Naive B cell (primary cell): ENCODE measurements at places on chromosomes 4 and X.

DNA sequence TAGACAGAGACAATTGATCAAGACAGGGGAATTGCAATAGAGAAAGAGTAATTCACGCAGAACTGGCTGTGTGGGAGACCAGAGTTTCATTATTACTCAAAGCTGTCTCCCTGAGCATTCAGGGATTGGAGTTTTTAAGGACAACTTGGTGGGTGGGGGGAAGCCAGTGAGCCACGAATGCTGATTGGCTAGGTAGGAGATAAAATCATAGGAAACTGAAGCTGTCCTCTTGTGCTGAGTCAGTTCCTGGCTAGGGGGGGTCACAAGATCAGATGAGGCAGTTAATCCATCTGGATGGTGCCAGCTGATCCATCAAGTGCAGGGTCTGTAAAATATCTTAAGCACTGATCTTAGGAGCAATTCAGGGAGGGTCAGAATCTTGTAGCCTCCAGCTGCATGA, 358.6 kb downstream of the GPM6A start:
- no peak for DNase-seq
- H3K36me3 ChIP-seq = no peaks in the 10 kb centered on the region
- H3K27ac ChIP-seq = no peak overlapping the region

- H3K27ac ChIP-seq = peak overlapping the region; percentile 93
- H3K4me3 ChIP-seq = no peak overlapping the region
- peaks cover 35% of the 10 kb centered on the region for H3K4me1 ChIP-seq
Observed at GRCh38 chr4:85776096-85776495, 301.1 kb downstream of the ARHGAP24 start.

GRCh38 chr4:102143433-102143832, 201.8 kb downstream of the SLC39A8 start:
- no peaks in the 10 kb centered on the region for H3K36me3 ChIP-seq
- no peak for DNase-seq

DNA sequence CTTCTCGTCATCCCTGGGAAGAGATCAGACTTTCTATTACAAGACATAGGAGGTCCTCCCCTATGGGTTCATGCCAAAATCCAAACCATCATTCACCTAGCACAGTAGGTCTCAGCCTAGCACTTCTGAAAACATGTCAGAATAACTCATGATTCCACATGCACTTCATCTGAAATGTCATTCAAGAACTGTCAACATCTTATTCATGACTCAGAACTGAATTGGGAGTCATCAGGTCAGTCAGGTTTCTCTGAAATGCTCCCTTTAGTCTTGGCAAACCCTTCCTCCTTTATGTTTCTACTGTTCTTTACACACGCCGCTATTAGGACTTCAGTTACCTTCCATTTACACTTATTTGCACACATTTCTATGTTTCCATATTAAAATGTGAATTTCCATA, 67.2 kb downstream of the ANTXR2 start:
- H3K27me3 ChIP-seq = no peaks in the 10 kb centered on the region
- peak overlapping the region; percentile 72 for H3K27ac ChIP-seq
- H3K36me3 ChIP-seq = peaks cover 41% of the 10 kb centered on the region
- H3K4me1 ChIP-seq = peaks cover 4% of the 10 kb centered on the region

DNA sequence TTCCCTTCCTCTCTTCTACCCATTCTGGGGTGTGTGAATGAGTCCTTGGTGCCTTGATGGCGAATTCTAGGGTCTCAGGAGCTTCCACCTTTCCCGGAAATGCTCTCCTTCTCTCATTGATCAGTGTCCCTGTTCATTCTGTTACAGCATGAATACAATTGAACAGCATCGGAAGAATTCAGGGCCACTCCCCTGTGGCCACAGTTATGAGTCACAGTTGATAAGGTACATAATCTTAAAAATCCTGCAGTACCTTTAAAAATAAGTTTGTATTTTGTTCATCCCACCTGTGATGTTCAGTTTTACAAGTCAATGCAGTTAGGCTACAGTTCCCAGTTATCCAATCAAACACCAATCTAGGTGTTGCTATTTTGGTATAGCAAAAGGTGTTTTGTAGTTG, 47.3 kb upstream of the FAM9A start:
- no peak overlapping the region for H3K4me3 ChIP-seq
- DNase-seq = no peak
- no peaks in the 10 kb centered on the region for H3K36me3 ChIP-seq
- H3K4me1 ChIP-seq = no peaks in the 10 kb centered on the region
- peaks cover 20% of the 10 kb centered on the region for H3K27me3 ChIP-seq

GRCh38 chrX:39550795-39551361, 546.9 kb downstream of the BCOR start:
- H3K36me3 ChIP-seq = no peaks in the 10 kb centered on the region
- no peak overlapping the region for H3K27ac ChIP-seq
- H3K4me1 ChIP-seq = no peaks in the 10 kb centered on the region
- H3K4me3 ChIP-seq = no peak overlapping the region

- H3K36me3 ChIP-seq = no peaks in the 10 kb centered on the region
- H3K27me3 ChIP-seq = no peaks in the 10 kb centered on the region
- no peak for DNase-seq
- H3K27ac ChIP-seq = no peak overlapping the region
Observed at GRCh38 chr4:71380788-71381187, 42.0 kb downstream of the SLC4A4 start.

GRCh38 chr4:148539387-148539786, 97.2 kb upstream of the NR3C2 start:
- no peak for DNase-seq
- no peaks in the 10 kb centered on the region for H3K27me3 ChIP-seq
- no peak overlapping the region for H3K27ac ChIP-seq
- H3K4me1 ChIP-seq = no peaks in the 10 kb centered on the region
- peaks cover 9% of the 10 kb centered on the region for H3K36me3 ChIP-seq

DNA sequence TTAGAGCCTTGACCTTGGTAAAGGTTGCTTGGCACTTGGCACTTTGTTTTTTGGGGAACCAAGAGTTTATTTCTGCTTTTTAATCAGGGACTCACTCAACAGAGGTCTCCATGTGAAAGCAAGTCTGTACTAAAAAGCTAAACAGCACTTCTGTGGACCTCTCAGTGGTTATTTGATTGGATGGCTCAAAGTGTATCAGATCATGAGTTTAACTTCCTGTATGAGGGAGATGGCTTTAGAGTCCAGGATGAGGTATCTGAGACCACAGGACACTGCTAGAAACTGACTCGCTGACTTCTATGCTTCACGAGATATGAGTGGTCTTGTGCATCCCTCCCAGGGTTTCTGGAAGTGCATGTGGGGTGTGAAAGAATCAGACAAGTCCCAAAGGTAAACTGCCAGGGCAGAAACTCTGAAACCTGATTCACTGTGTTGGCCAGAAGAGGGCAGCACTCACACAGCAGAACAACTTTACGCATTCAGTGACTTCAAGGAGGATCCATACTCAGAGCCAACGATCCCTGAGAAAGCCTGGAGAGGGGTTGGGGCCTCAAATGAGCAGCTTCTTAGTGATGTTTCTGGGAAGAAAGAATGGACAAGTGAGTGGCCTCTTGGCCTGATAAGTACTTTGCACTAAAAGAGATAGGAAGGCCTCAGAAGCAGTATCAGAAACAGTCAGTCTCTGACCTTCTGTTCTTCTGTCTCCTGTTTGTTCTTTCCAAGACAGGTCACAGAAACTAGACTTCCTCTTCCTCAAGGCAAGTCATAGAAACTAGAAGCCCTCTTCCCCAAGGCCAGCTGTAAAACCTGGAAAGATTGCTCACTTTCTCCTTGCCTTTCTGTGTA, 220.3 kb upstream of the CXCL13 start:
- H3K4me1 ChIP-seq = peaks cover 3% of the 10 kb centered on the region
- no peaks in the 10 kb centered on the region for H3K27me3 ChIP-seq
- peak; percentile 25 for DNase-seq
- H3K36me3 ChIP-seq = no peaks in the 10 kb centered on the region

DNA sequence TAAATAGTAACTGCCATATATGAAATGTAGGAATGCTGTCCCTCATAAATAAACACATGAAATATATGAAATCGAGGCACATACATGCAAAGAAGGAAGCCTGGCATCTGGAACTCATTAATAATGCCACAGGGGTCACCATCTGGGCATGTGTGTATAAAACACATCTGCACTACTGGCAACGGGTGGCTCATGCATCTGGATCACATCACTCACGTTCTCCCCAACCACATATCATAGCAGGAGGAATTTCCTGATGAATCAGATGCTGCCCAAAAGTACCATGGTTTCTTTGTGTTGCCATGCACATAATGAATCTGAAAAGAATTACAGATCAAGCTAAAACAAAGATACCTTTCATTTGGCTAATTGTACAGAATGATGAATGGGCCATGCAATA, 28.6 kb downstream of the RNF175 start:
- no peaks in the 10 kb centered on the region for H3K27me3 ChIP-seq
- no peak overlapping the region for H3K4me3 ChIP-seq
- no peak overlapping the region for H3K27ac ChIP-seq
- DNase-seq = no peak
- H3K36me3 ChIP-seq = no peaks in the 10 kb centered on the region

- no peak overlapping the region for H3K4me3 ChIP-seq
- H3K36me3 ChIP-seq = peaks cover 5% of the 10 kb centered on the region
- no peak overlapping the region for H3K27ac ChIP-seq
- no peaks in the 10 kb centered on the region for H3K27me3 ChIP-seq
Observed at GRCh38 chrX:130896026-130896425, 7.0 kb downstream of the ENOX2 start.

DNA sequence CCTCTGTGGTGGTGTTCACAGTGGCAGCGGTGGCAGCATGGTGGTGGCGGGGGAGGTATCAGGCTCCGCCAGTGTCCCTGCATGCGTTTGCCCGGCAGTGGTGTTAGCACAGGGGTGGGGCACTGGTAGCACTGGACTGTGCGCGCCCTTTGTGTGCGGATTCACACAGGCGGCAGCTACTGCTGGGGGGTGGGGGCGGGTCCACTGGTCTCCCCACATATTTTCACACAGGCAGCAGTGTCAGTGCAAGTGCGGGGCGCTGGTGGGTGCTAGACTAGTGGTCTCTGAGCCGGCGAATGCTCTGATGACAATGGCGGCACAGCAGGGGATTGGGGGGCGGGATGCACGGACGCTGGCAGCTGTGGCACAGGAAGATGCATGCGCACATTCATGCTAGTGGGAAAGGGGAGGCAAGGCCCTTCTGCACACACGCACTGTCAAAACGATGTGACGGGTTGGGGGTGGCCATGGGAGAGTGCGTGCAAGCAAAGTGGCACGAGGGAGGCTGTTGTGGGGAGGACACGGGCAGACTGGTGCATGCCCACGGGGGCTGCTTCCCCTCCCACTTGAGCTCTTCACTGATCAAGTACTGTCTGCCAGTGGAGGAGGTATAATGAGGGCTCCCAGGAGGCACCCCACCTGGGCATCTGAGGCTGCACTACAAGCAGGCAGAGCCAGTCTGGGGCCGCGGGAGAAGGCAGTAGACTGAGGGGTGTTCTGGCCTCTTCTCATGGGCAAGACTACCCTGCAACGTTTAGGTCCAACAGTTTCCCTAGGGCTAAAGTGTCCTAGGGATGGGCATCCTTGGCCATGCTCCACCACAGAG, 53.0 kb downstream of the POF1B start:
- H3K27me3 ChIP-seq = no peaks in the 10 kb centered on the region
- H3K4me1 ChIP-seq = no peaks in the 10 kb centered on the region
- no peak overlapping the region for H3K4me3 ChIP-seq
- no peak for DNase-seq
- no peaks in the 10 kb centered on the region for H3K36me3 ChIP-seq
- H3K27ac ChIP-seq = no peak overlapping the region

- H3K4me3 ChIP-seq = no peak overlapping the region
- peaks cover 6% of the 10 kb centered on the region for H3K36me3 ChIP-seq
- H3K27ac ChIP-seq = peak overlapping the region; percentile 75
- H3K4me1 ChIP-seq = peaks cover 17% of the 10 kb centered on the region
Observed at GRCh38 chr4:38728631-38729141, 54.1 kb downstream of the TLR10 start.

GRCh38 chr4:53782458-53782845, 191.2 kb upstream of the LNX1 start:
- H3K4me1 ChIP-seq = no peaks in the 10 kb centered on the region
- H3K27ac ChIP-seq = no peak overlapping the region
- peaks cover 15% of the 10 kb centered on the region for H3K27me3 ChIP-seq
- no peak overlapping the region for H3K4me3 ChIP-seq
- no peaks in the 10 kb centered on the region for H3K36me3 ChIP-seq

GRCh38 chrX:6325437-6325836, 96.8 kb upstream of the NLGN4X start:
- H3K4me1 ChIP-seq = no peaks in the 10 kb centered on the region
- H3K4me3 ChIP-seq = no peak overlapping the region
- H3K27me3 ChIP-seq = no peaks in the 10 kb centered on the region
- no peaks in the 10 kb centered on the region for H3K36me3 ChIP-seq

DNA sequence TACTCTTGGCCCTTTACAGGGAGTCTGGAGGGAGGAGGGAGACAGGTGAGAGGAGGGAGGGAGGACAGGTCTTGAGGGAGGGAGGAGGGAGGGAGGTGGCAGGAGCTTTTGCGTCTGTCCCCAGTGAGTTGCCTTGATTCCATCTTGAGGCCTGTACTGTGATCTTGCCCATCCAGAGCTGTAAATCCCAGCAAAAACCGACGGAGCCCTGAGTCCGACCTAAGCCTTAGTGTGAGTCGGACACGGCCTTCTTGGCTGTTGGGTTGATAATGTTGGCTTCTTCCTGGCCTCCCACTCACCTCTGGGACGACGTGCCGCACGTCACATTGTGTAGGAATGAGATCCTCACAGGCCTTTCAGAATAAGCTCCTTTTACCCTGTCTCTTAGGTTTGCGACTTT, 72.5 kb downstream of the RGS12 start:
- DNase-seq = no peak
- H3K4me1 ChIP-seq = peaks cover 20% of the 10 kb centered on the region
- H3K27me3 ChIP-seq = peaks cover 43% of the 10 kb centered on the region
- H3K27ac ChIP-seq = no peak overlapping the region

DNA sequence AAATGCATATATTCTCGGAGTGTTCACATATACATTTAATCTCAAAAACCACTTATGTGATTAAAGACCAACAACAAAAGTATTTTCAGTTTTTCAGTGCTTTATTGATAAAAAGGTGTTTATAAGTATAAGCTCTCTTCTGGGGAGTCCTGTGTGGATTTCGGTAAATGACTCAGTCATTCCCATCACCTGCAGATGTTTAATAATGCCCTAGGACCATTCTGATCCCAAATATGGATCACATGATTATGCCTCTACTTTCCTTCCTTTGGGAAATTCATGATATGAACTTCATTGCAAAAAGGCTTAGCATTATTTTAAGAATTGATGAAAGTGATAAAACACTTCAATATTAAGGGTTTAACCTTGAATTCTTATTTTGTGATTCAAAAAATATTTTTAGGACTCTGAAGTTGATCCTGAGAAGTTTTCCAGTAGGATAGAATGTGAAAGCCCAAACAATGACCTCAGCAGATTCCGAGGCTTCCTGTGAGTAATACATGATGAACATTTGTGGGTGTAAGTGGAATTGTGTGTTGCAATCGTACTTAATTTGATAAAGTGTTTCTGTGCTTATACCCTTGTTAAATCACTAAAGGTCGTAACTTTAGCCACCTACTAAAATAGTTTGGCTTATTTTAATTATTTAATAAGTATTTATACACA, 40.2 kb downstream of the ATP10D start:
- no peak overlapping the region for H3K4me3 ChIP-seq
- DNase-seq = no peak
- peaks cover 37% of the 10 kb centered on the region for H3K4me1 ChIP-seq
- H3K27me3 ChIP-seq = no peaks in the 10 kb centered on the region
- peaks cover 50% of the 10 kb centered on the region for H3K36me3 ChIP-seq

- H3K4me1 ChIP-seq = no peaks in the 10 kb centered on the region
- no peak overlapping the region for H3K27ac ChIP-seq
- peaks cover 43% of the 10 kb centered on the region for H3K27me3 ChIP-seq
- H3K4me3 ChIP-seq = no peak overlapping the region
Observed at GRCh38 chrX:47746446-47746845, 87.5 kb upstream of the UXT start.
